ENCODE measurements at places on chromosomes 7 and 10.

DNA sequence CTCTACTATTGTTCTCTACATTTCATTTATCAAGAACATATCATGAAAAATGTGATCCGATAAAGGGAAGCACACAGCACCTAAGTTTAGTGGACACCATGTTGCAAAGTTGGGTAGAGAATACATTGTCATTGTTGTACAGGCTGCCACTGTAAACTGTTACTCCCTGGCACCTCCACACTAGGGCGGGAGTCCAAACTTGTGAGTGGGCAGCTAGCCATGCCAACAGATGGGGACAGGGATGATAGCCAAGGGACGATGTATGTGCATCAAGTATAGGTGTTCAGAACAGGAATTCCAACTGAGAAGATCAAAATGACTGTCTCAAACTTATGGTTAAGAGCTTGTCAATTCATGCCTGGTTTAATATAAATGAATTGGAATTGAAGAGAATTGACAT, 31.1 kb upstream of the COMMD3 start:
- no peak for DNase-seq

DNA sequence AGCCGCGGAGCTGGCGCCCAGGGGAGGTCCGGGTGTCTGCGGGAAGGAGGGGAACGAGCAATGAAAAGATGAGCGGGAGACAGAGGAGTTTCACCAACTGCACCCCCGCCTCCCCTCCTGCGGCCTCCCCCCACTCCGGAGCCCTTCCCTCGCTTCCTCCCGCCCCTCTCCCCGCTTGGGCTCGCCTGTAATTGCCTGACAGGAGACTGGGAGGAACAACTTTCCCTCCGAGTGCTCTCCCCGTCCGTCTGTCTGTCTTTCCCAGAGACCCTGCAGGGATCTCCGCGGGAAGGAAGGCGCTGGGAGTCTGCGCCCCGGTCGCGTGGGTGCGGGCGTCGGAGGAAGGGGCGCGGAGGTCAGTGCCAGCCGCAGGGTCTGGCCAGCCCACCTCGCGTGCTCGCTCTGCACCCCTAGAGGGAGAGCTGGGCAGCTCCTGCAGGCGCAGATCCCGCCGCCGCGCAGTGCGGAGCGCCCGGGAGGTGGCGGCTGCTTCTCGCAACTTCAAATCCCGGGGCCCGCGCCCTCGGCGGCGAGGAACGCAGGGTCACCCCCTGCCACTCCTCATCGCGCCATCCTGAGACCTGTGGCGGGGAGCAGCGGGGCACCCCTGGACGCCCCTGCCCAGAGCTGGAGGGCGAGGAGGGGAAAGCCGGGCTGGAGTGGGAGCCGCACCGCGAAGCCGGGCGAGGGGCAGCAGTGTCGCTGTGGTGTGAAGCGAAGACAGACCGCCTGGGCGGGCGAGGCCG, 511 bp upstream of the NRP1 start:
- DNase-seq, result no peak

DNA sequence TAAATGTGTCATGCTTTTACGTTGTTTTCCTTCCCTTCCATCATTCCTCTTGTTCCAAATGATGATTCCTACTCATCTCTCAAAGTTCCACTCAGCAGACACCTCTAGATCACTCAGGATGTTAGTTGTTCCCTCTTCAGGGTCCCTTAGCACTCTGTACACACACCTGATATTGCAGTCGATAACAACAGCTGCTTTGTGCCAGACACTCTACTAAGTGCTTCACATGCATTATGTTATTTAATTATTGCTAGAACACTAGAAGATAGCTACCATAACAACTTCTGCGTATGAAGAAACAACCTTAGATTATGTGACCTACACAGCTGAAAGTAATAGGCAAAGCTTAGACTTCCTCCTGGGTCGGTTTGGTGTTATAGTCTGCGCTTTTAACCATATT, 29.6 kb downstream of the PCBD1 start:
- no peak for DNase-seq

DNA sequence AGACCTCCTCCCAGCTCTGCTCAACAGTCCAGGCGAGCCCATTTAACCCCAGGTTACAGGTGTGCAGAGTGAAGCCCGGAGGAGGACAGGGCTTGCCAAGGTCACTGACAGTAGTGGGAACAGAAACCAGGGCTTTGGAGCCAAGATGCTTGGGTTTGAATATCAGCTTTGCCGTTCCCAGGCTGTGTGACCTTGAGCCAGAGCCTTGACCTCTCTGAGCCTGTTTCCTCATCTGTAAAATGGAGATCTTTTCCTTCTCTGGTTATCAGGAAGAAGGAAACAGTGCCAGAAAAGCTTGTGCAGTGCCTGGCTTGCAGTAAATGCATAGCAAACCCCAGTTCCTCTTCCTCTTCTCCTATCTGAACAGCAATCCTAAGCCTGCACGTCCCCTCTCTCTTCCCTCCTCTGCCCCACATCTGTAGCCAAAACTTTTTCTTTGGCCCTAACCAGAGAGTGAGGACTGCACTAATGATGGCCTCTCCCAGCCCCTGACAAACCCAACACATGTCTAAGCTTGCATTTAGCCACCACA, 21.4 kb upstream of the MLXIPL start:
- DNase-seq, result no peak

- no peak for DNase-seq
These were observed 40.9 kb downstream of the LANCL2 start for GRCh38 chr7:55405856-55406541.

DNA sequence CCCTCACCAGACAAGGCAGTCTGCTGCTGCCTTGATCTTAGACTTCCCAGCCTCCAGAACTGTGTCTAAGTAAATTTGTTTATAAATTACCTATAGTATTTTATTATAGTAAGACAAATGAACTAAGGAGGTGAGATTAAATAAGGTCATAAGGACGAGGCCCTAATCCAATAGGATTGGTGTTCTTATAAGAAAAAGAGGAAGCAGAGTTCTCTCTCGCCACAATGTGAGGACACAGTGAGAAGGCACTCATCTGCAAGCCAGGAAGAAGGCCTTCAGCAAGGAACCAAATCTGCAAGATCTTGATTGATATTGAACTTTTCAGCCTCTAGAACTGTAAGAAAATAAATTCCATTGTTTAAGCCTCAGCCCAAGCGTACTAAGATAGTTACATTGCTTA, 6.1 kb upstream of the ZNF438 start:
- DNase-seq, result no peak

DNA sequence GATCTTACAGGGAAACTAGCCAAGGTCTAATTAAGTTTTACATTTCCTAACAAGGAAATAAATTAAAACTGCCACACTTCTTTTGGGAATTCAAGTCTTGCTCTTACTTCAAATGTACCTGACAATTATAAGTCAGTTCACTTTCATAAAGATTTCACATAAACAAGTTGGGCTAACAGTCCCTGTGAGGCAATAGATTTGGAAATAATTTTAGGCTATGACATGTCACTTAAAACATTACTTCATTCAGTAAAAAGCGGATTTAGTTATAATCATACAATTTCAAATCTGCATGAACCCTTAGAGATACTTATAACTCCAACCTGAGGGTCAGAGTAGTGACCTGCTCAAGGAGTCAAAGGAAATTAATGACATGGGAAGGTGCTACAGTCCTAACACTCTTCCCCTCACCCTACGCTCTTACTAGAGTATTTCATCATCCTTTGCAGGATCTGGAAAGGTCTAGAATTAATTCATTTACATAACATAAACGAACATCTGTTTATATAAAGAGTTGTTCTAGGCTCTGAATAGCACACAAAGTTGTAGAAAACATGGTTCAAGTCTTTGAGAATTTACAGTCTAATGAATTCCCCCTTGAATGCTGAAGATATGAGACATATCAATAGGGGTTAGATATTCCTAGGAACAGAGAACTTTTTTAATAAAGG, 32.3 kb upstream of the DNAJB12 start:
- no peak for DNase-seq

- DNase-seq, result no peak
These were observed 1.9 kb upstream of the RINT1 start for GRCh38 chr7:105530126-105530525.

DNA sequence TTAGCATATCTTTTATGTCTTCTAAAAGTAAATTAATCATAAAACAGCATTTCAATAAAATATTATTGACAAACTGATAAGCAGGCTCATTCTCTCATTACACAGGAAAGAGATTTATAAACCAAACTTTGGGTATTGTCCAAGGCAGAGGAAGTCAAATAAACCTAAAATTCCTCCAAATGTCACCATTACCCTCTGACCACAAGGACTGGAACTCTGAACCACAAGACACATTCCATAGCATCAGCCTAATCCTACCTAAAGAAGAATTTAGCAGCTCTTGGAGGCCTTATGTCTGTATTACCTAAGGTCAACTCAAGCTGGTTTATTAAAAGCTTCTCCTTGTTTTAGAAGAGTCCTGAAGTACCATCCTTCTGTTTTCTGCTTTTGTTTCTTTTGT, 82.4 kb upstream of the SLC13A1 start:
- DNase-seq, result no peak

DNA sequence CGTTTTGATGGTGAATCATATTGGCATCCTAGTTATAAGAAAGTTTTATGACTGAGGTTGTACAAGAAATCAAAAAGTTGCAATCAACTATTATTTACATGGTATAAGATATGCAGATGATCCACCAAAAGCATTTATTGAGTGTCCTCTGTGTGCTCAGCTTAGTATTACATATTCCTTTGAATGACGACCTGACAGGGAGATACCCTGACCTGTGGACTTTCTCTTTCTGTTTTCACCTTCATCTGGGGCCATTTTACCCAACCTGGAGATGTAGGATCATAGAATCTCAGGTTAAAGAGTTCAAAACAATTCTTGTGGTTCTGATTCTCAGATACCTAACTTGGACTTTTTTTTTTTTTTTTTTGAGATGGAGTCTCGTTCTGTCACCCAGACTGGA, 269.1 kb upstream of the SORCS1 start:
- DNase-seq, result no peak

- no peak for DNase-seq
These were observed 101.7 kb downstream of the HOXA1 start for GRCh38 chr7:26993816-26994810.

DNA sequence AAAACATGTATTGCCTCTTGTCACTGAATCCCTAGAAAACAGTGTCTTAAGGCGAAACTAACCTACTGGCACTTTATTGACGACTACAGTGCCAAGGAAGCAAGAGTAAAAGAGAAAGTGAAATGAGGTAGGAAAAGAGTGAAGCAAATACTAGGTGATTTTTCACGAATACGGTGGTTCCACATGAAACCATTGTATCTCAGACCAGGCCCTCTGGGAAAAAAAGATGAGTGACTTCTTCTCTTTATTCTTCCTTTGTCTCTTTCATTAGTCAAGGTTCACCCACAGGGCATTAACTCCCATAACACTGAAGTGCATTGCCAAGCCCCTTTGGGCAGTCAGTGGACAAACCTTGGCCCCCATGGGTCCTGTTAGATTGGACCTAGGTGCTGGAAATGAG, 16.2 kb upstream of the MACC1 start:
- no peak for DNase-seq

- no peak for DNase-seq
These were observed 16.5 kb downstream of the ABCC2 start for GRCh38 chr10:99798920-99799319.

DNA sequence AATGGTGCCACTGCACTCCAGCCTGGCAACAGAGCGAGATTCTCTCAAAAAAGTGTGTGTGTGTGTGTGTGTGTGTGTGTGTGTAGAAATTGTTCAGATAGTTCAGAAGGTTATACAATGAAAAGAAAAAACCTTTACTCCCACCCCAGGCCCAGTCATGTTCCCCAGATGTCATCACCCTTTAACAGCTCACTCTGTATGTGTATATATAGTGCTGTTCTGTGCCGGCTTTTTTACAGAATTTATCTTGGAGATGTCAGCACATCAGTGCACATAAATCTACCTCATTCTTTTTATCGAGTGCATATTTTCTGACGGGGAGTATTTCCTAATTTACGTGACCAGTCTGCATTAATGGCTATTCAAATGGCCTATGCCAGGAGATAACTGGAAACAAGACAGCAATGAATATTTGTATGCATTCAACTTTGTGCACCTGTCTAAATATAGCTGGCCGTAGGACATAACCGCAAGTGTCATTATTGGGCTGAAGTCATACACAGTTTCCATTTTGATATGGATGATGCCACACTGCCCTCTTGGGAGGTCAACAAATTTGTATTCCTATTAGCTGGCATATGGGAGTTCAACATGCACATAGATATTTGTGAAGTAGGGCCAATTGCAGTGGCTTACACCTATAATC, 11.7 kb downstream of the NIPSNAP2 start:
- DNase-seq, result no peak
